ENCODE measurements at places on chromosomes 4 and X.

DNA sequence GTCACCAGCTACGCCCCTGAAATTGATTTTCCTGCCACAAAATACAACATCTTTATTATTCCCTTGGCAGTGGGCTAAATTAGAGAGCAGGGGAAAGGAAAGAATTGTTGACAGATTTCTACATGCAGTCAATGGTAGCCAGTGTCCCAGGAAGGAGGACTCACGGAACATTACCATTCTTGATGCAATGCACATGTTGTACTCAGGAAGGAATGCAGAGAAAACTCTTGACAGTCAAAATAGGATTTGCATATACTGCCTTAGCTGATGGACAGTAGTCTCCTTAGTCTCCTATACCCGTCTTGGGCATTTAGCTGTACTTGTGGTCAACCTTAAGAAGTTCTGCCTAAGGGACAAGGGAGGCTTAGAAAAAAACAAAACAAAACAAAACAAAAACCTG is 158.0 kb upstream of the GYPA start:
- no peak for DNase-seq

- DNase-seq = no peak
Observed at GRCh38 chr4:181418496-181418895, 824.7 kb upstream of the TENM3 start.

GRCh38 chrX:147476008-147476407 is 435.7 kb upstream of the FMR1 start:
- no peak for DNase-seq

- DNase-seq = no peak
Observed at GRCh38 chr4:2105559-2105958, 46.4 kb downstream of the NAT8L start.

DNA sequence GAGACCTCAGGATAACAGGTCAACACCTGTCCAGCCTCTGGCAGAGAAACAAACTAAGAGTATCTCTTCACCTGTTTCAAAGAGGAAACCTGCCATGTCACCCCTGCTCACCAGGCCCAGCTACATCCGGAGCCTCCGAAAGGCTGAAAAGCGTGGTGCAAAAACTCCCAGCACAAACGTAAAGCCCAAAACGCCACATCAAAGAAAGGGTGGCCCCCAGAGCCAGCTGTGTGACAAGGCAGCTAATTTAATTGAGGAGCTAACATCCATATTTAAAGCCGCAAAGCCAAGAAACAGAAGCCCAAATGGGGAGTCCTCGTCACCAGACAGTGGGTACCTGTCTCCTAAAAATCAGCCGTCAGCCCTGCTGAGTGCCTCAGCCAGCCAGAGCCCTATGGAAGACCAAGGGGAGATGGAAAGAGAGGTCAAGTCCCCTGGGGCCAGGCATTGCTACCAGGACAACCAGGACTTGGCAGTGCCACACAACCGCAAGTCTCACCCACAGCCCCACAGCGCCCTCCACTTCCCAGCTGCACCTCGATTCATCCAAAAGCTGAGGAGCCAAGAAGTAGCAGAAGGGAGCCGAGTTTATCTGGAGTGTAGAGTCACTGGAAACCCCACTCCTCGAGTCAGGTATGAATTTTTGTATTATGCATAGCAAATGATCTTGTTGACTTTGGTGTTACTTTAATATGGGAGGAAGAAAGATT is 15.1 kb downstream of the PALLD start:
- DNase-seq = peak; percentile 20
